ENCODE measurements at places on chromosomes 12 and 14.

GRCh38 chr12:12812618-12813119 lies 477 bp upstream of the DDX47 start:
- no peak for DNase-seq

DNA sequence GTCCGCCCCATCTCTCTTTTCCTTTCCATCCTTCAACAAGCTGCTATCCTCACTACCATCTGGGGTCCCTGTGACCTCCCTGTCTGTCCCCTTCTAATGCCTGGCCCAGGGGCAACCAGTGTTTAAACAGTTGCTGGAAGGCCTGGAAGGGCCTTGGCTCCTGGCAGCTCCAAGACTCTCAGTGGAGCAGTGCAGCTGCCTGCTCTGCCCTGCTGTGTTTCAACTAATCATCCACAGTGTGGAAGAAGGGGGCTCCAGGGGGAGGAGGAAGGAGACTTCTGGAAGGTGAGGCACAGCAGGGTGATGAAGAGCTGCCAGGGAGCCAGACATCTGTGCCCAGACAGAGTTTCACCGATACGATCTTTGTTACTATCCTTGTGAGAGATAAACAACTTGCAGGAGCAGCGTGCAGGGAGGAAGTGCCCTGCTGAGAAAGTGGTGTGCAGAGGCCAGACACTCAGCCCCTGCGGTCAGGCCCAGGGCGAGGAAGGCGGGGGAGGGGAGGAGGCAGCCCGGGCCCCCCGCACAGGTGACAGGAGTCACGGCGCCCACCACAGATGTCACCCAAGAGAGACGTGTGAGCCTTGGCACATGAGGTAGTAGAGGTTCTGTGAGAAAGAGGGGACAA lies 1061.8 kb downstream of the BCL11B start:
- no peak for DNase-seq

GRCh38 chr12:89856431-89856830 lies 147.8 kb upstream of the ATP2B1 start:
- DNase-seq, result no peak

DNA sequence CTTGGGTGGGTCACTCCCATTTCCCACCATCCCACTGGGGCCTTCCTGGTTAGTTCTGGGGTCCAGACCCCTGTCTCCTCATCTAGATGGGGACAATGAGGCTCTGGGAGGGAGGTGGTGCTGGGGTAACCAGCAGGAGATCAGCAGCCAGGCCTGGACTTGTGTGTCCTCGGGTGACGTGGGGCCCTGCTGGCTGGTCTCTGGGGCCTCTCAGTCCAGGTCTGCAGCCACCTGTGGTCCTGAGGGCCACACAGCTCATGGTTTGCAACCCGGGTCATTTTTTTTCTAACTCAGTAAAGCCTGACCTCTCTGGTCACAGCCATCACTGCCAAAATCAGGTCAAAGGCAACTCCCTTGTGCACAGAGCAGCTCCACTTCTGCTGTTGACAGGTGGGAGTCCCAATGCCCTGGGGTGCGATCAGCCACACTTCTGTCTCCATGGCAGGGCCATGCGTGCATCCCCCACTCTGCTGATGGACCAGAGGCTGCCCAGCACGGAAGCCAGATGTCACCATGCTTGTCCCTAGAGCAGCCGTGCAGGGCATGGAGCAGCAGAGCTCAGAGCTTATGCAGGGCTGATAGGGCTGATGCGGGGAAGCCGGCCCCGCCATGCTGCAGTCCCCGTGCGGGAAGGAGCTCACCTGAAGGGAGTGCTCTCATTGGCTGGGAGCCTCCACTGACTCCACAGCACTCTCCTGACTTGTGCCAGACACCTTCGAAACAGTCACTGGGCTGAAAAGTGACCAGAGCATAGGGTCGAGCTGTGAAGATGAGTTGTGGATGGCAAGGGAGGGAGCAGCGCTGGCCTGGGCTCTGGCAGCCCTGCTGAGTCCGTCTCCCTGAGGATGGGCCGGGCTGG lies 250.9 kb downstream of the ADGRD1 start:
- DNase-seq, result no peak

DNA sequence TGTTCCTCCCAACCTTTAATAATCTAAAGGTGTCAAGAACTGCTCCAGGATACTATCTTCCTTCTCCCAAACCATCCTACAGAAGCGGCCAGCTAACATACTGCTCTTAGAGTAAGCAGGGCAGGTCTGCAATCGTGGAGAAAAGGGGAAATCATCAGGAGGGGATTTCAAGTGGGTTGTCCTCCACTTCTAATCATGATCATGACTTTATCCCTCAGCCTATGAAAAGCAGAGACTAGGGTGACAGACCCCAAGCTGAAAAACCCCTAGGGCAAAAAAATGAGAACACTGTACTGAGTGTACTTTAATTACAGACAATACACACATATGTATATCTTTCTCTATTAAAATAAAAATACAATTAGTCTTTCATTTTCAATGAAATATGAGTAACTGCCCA lies 13.9 kb downstream of the DUSP16 start:
- no peak for DNase-seq

DNA sequence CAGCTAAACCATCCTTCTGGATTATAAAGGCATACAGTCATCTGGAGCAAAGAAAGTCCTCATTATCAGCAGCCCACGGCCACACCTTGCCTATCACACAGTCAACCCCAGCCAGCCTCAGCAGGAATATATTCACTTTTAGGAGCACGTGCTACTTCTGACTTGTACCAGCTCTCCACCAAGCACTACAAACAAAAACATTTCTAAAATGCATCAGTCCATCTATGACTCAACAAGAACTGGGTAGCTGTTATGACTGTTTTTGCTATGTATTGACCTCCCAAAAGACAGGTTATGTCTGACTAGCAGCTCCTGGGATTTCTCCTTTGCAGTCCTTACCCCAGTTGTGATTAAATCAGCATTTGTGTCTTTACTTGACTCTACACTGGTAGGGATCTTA lies 31.2 kb downstream of the NUAK1 start:
- DNase-seq, result no peak

GRCh38 chr14:99391671-99392070 lies 89.0 kb downstream of the SETD3 start:
- DNase-seq, result no peak

DNA sequence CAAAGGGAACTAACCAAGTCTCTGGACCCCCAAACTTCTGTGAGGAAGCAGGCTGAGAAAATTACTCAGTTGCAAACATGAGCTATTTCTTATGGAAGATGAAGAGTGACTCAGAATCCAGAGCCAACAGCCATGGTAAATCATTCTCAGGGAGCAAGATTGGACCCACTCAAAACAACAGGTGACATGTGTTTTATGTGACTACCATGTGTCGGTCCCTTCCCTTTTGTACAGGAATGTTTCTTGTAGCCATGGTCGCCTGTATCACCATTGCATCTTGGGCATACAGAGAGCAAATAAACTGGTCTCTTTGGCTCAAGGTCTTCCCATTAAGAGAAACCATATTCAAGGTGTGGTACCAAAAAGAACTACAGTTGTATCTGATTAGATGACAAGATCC lies 75.4 kb upstream of the COCH start:
- DNase-seq, result no peak

- no peak for DNase-seq
Measured at GRCh38 chr12:124626971-124627411, 59.6 kb upstream of the NCOR2 start.

DNA sequence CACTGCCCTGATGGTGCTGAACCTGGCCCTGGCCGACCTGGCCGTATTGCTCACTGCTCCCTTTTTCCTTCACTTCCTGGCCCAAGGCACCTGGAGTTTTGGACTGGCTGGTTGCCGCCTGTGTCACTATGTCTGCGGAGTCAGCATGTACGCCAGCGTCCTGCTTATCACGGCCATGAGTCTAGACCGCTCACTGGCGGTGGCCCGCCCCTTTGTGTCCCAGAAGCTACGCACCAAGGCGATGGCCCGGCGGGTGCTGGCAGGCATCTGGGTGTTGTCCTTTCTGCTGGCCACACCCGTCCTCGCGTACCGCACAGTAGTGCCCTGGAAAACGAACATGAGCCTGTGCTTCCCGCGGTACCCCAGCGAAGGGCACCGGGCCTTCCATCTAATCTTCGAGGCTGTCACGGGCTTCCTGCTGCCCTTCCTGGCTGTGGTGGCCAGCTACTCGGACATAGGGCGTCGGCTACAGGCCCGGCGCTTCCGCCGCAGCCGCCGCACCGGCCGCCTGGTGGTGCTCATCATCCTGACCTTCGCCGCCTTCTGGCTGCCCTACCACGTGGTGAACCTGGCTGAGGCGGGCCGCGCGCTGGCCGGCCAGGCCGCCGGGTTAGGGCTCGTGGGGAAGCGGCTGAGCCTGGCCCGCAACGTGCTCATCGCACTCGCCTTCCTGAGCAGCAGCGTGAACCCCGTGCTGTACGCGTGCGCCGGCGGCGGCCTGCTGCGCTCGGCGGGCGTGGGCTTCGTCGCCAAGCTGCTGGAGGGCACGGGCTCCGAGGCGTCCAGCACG lies 4.7 kb downstream of the LTB4R start:
- DNase-seq, result no peak

- DNase-seq, result no peak
Measured at GRCh38 chr12:69509904-69510827, 40.0 kb downstream of the FRS2 start.

DNA sequence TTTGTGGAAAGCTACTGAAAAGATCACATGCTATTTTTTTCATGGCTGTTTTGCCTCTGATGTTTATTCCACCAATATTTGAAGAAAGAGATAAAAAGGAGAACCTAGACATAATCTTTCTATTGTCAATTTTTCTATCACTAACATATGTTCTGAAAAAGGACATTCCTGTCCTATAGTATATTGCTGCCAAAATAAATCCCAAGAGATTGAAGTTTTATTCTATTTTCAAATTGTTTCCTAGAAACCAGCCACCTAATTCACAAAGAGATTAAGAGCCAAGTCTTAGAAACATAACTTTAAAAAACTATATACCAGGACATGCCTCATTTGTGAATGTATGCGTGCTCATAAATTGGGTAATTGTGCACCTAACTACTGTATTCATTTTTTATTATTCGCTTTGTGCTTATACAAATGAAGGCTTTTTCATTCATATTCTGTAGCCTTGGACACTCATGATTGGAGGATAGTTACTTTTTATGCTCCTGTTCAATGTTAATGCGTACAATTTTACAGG lies 200.7 kb downstream of the FUT8 start:
- no peak for DNase-seq

- DNase-seq, result no peak
Measured at GRCh38 chr14:51004352-51004800, 60.1 kb upstream of the PYGL start.

DNA sequence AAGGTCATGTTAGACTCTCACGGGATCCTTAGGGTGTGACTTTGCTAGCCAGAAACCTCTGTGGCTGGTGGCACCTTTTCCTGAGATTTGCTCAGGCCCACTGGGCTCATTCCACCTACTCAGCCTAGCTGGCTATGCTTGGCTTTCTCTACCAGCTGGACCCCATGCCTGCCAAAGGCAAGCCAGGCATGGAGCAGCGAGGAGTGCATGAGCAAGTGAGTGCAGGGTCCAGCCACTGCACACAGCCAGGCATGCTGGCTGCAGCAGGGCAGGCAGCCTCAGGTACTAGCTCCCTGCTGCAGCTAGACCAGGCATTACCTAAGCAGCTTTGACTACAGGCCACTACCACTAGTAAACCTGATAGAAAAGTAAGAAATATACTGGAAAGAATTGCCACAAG lies 29.7 kb upstream of the PAPLN start:
- no peak for DNase-seq

DNA sequence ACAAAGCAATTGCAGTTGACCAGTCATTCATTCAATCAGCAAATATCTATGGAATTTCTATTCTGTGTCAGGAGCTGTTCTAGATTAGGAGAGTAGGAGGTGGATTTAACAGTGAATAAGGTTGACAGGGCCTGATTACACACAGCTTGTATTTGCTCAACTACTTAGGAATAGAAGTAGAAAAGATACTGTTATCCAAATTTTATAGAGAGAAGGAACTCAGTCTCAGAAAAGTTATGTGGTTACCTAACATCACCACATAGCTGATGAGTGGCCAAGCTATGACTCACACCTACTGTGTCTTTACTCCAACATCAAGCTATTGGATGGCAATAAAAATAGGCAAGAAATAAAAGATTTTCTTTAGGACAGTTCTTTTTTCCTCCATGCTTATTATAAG lies 374.8 kb downstream of the RMST start:
- DNase-seq, result no peak
